Suprapubic skin (tissue), 4 donors: ENCODE measurements at places on chromosomes 6 and 20.

GRCh38 chr6:678520-678919 is 14.4 kb downstream of the EXOC2 start:
- no peaks in the 10 kb centered on the region for H3K36me3 ChIP-seq
- no peak for DNase-seq
- no peak overlapping the region for H3K4me3 ChIP-seq
- peaks cover 5% of the 10 kb centered on the region for H3K4me1 ChIP-seq

DNA sequence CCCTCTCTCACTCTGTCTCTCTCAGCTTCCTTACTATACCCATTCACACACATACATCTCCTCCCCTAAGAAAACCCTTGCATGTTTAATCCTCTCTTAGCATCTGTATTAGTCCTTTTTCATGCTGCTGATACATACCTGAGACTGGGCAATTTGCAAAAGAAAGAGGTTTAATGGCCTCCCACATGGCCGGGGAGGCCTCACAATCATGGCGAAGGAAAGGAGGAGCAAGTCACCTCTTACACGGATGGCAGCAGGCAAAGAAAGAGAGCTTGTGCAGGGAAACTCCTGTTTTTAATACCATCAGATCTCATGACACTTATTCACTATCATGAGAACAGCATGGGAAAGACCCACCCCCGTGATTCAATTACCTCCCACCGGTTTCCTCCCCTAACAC is 398.5 kb upstream of the SASH1 start:
- H3K36me3 ChIP-seq: no peaks in the 10 kb centered on the region
- H3K27me3 ChIP-seq: no peaks in the 10 kb centered on the region
- H3K4me3 ChIP-seq: no peak overlapping the region
- no peaks in the 10 kb centered on the region for H3K4me1 ChIP-seq

DNA sequence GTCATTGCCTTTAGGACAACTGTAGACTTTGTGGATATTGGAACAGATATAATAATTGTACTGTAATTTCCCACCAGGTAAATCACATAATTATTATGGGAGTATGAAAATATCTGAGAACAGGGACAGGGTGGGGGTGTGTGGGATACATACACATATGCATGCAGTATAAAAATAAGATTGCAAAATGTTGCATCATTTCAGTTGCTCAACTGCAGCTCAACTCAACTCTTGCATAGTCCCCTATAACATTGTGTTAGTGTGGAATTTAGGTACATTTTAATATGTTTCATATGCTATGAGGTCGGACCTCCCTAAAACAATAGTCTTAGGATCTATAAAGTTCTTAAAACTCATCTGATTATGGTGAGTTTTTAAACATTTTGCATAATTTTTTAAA is 275.0 kb upstream of the FLRT3 start:
- no peaks in the 10 kb centered on the region for H3K4me1 ChIP-seq
- no peak for DNase-seq
- H3K4me3 ChIP-seq: no peak overlapping the region
- no peak overlapping the region for H3K27ac ChIP-seq
- no peaks in the 10 kb centered on the region for H3K27me3 ChIP-seq

- no peak for DNase-seq
- H3K36me3 ChIP-seq: no peaks in the 10 kb centered on the region
Observed at GRCh38 chr6:137800762-137801161, 66.3 kb upstream of the TNFAIP3 start.
